ENCODE measurements at places on chromosomes 16 and 17.

DNA sequence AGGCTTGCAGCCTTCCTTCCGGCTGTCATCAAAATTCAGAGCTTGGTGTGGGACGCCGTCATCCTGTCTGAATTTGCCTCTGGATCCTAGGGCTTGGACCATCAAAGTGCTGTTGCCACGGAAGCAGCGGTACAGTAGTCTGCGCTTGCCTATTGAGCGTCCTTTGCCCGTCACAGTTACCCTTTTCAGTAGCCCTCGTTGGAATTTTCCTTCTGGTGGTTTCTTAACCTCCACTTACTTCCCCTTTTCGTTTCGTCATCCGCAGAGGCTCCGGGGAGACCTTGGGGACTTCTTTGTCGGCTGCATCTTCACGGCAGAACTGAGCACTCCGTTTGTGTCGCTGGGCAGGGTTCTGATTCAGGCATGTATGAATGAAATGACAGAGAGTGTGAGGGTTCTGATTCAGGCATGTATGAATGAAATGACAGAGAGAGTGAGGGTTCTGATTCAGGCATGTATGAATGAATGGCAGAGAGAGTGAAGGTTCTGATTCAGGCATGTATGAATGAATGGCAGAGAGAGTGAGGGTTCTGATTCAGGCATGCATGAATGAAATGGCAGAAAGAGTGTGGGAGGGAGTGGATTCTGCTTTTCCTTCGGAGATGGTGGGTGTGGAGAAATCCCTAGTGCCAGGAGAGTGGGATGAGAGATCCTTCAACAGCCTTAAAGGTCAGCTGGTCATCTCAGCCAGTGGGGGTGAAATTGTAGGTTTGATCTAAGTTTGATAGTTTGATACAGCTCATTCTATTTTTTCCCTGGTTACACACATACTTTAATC is 8.0 kb downstream of the TLCD3A start:
- DNase-seq = no peak

- peak; percentile 77 for DNase-seq
Observed at GRCh38 chr16:70688246-70688742, 2.4 kb upstream of the MTSS2 start.

DNA sequence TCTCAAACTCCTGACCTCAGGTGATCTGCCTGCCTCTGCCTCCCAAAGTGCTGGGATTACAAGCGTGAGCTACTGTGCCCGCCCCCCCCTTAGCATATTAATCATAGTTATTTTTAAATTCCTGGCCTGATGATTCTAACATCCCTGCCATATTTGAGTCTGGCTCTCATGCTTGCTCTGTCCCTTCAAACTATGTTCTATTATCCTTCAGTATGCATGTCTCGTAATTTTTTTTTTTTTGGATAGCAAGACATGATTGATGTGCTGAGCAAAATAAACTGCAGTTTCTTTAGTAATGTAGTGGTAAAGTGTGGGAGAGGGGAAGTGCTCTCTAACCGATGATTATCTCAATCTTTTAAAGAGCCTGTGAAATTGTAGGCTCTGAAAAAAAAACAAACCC is 34.3 kb upstream of the TMEM92 start:
- no peak for DNase-seq

DNA sequence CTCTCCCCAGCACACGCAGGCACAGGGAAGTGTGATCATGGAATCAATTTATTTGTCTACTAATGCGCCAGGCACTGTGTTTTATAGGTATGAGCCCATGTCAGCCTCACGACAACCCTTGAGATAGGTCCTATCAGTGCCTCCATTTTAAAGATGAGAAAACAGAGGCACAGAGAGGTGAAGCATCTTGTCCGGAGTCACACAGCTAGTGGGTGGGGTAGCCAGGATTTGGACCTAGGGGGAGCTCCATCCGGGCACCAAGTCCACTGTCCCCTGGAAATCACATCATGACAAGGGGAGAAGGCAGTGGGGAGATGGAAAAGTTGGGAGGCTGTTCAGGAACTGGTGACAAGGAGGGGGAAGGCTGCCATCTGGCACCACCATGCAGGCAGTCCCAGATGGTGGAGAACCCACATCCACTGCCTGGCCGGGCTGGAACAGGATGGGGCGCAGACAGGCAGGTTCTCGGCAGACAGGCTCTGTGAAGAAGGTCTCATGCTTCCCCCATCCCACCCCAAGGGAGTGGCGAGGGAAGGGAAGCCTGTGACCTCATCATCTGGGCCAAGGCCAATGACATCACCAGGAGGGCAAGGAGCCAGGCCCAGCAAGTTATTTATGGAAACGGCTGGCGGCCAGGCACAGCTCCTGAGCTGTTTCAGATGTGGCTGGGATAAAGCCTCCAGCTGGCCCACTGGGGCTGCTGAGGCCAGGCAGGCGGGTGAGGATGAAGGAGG is 126.0 kb upstream of the SDK2 start:
- DNase-seq = peak; percentile 84

- DNase-seq = peak; percentile 75
Observed at GRCh38 chr17:65122836-65123756, 14.1 kb upstream of the RGS9 start.

DNA sequence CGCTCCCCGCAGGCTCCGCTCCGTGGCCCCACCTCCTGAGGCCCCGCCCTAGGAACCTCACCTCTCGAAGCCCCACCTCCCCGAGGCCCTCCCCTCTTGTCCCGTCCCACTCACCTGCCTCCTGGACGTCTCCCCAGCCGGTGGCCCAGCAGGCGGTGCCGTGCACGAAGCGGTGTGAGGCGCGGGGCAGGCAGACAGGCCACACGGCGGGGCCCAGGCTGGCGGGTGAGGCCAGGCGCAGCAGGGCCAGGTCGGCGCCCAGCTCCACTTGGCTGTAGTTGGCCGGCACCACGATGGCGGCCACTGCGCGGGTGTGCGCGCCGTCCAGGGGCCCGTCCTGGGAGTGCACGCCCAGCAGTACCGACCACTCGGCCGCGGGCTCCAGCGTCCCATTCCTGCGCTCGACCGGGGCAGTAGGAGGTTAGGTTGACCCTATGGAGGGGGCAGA is 1.6 kb downstream of the PRSS36 start:
- no peak for DNase-seq

DNA sequence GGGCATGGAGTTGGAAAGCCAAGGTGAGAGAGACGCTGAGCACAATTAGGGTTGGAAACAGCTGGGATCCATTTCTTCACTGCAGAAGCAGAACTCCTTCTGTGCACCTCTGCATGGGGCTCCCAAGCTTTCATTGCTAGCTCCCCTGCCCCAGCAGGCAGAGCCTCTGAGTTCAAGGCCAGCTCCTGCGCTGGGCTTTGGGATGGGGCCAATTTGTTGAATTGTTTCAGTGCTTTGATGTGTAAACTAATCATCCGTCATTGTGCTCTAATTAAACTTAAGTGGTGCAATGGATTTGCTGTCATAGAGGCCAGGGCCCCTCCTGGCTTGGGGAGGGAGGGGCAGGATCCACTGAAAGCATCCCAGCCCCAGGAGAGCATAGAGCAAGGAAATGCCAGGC is 13.5 kb upstream of the LYRM9 start:
- DNase-seq = no peak

All from heart right ventricle (tissue), 16 donors.